ENCODE measurements at places on chromosomes 4 and X.

GRCh38 chr4:113497154-113497884, 264.2 kb downstream of the CAMK2D start:
- DNase-seq, result no peak

DNA sequence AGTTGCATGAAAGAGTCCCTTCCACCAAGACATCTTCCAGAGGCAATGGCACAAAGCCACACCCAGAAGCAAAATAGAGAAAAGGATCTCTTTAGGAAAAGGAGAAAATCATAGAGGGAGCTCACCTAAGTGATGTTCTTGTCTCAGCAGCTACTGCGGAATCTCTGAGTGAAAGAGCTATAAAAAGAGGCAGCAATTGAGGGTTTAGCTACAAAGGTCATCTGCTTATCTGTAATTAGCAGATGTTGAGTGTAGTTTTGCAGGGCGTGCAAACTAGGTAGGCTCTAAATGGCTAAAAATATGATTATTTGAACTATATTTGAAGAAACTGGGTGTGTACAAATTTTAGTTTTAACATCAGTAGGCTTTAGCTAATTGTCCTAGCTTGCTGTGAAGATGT, 276.0 kb downstream of the HS3ST1 start:
- no peak for DNase-seq

DNA sequence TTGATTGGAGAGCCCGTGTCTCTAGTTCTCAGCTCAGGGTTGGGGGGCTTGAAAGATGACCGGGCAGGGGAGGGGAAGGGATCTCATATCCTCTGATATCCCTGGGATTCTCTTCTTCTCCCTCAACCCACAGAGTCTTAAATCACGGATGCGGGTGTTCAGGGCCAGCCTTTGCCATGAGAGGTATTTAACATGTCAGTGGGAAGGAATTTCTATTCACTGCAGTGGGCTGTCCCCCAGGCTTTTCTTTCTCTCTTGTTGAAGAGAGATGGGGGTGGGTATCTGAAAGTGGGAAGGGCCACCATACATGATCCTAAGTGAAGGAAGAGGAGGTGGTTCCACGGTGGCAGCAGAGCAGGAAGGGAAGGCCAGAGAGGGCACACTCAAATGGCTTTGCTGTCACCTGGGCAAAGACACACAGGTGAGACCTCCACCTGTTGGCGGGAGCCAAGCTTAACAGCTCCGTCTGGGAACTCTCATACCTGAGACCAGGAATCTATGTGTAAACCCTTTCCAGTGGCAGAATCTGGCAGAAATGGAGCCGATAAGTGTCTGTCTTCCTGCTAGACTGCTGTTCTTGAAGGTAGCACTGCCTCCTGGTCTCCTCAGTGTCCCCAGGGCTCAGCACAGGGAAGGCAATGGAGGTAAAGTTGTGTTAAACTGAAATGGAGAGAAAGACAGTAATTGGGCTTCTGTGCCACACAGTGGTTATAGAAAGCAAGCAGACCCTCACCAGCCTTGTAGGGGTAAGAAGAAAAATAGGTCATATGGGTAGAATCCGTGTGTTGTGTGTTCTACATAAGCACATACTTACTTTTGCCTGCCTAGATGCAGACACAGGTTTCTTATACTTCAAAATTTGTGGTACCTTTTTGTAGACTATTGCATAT, 49.4 kb downstream of the RHOH start:
- DNase-seq, result no peak

- no peak for DNase-seq
Observed at GRCh38 chr4:119825696-119826095, 197.1 kb upstream of the PDE5A start.

GRCh38 chr4:140326395-140326993, 47.0 kb upstream of the SCOC start:
- no peak for DNase-seq

GRCh38 chr4:99180382-99181070, 36.4 kb upstream of the ADH4 start:
- no peak for DNase-seq

DNA sequence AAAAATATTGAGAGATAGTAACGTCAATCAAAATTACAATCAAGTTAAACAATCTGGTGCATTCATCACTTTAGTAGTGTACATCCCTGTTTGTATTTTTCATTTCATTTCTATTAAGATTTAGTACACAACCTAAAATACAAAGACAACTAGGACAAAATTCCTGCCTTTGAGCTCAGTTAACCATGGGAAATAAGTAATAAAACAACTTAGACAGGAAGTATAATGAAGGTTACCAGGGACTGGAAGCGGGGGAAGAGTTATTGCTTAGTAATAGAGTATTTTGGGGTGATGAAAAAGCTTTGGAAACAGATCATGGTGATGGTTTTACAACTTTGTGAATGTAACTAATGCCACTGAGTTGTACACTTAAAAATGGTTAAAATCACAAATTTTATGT, 25.6 kb upstream of the ATXN3L start:
- no peak for DNase-seq

- no peak for DNase-seq
Observed at GRCh38 chr4:158861766-158862165, 92.9 kb downstream of the FNIP2 start.

DNA sequence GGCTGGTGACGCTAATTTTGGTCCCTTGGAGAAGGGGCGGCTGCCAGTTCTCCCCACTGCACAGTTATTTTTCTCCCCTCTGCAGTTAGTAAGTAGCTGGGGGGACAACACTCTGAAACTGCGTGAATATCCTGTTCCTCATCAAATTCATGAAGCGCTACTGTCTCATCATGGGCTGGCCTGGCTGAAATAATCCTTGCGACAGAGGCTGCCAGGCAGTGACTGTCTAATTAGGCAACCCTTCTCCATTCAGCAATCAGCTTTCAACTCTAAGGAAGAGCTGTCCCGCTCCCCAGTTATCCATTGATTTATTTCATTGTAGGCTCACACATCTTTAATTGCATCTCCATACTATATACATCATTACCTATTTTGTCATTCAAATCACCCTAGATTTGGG, 8.2 kb downstream of the SH3TC1 start:
- peak; percentile 76 for DNase-seq

DNA sequence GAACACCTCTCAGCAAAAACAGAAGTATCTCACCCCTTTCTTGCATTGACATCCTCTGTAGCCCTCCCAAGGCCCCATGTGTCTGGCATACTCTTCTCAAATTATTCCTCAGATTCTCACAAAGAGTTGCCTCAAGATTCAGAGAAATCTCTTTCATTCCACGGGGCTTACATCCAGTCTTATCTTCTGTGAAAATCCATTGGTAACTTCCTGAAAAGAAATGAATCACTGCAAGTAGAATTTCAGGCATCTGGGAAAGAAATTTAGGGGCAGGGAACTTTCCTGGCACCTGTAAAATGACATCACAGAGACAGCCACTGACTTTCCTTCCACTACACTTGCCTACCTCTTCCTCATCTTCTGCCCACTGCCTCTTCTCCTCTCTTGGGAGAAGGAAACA, 182.5 kb upstream of the ARHGEF9 start:
- no peak for DNase-seq
